ENCODE measurements at places on chromosomes 2 and 18.
A peak's percentile ranks its signal among the peaks of the same experiment; 100 is the strongest.

DNA sequence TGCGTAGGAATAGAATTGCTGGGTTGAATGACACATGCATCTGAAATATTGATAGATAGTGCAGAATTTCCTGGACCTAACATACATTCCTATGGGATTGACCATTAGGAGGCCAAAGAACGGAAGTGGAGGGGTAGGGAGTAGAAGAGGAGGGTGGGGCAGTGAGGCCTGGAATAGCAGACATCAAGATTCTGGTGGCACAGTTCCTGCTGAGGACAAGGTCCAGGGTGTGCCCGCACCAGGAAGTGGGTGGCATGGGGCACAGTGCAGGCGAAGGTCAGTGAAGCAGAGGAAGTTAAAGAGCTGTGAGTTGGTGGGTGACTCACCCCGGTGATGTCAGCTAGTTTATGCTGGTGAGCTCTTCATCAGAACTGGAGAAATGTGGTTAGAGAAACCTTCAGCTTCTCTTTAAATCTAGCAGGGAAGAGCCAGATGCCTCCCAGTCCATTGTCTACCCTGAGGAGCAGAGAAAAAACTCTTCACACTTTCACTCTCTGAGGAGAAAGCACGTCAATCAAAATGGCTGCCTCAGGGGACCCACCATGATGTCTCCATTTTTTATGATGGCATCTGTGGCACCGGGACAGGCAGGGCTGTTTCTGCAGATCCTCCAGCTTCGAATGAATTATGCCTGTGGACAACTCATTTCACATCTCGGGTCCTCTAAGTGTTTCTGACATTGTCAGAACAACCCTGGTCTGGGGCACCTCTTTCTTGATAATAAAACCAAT is 55.9 kb upstream of the CTLA4 start:
- peak; percentile 64 for DNase-seq

GRCh38 chr2:1091895-1092585 is 141.4 kb downstream of the SNTG2 start:
- no peak for DNase-seq

DNA sequence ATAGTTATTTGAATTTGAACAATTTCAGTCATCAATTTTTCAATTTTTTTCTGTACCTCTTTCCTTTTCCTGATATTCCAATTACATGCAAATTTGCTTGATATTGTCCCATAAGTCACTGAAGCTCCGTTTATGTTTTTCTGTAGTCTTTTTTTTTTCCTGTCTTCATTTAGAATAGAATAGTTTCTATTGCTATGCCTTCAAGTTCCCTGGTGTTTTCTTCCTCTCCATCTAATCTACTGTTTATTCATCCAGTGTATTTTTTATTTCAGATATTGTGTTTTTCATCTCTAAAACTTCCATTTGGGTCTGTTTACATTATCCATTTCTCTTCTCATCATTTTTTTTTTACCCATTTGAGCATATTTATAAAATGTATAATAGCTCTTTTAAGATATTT is 8.0 kb upstream of the EIF2AK2 start:
- DNase-seq: no peak

DNA sequence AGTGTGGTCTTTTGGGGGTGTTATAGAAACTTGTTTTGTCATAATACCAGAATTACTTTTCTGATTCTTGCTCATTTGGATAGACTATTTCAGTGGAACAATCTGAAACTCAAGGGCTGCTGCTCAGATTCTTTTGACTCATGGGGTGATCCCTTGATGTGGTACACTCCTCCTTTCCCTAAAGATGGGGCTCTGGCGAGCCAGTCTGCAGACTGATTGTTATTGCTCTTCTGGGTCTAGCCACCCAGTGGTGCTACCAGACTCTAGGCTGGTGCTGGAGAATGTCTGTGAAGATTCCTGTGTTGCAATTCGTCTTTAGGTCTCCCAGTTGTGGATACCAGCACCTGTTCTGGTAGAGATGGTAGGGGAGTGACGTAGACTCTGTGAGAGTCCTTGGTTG is 4.2 kb upstream of the MARS2 start:
- no peak for DNase-seq

- DNase-seq: no peak
These were observed 535.2 kb downstream of the METTL4 start for GRCh38 chr18:2036086-2036485.

DNA sequence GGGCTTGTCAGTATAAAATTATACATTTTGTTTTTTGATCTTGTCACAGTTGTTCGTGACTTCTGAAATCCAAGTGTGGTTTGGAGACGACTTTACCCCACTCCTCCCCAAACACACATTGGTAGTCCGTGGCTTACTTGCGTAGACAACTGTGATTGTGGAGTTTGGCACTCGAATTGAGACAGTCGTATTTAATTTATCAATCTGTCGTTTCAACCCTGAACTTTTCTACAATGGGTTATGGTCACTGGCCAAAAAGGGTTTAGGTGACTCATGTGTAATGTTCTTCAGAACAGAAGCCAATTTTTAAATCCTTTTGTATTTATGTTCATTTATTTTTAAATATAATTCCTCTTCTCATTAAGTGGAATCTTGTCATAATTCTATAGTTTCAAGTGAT is 129.9 kb downstream of the SPTBN1 start:
- DNase-seq: no peak

DNA sequence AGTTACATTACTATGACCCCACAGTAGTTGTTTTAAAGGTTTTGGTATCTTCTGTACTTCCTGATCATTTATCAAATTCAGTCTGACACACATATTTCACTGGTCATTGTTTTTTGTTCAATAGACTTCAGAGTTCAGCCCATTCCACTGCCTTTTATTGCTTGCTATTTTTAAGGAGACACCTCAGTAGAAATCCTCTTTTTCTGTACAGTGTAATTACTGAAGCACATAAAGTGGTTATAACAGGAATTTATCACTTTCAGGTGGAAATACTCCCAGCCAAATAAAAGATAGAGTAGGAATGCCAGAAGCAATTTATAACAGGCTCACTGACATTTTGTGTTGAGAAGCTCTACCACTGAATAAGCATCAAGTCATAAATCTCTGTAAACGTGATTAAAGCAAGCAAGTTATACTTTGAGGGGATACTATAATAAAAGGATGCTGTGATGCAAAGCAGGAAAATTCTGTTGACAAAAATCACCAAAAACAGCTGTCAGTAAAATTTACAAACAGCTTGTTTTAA is 6.6 kb upstream of the BARD1 start:
- DNase-seq: no peak

DNA sequence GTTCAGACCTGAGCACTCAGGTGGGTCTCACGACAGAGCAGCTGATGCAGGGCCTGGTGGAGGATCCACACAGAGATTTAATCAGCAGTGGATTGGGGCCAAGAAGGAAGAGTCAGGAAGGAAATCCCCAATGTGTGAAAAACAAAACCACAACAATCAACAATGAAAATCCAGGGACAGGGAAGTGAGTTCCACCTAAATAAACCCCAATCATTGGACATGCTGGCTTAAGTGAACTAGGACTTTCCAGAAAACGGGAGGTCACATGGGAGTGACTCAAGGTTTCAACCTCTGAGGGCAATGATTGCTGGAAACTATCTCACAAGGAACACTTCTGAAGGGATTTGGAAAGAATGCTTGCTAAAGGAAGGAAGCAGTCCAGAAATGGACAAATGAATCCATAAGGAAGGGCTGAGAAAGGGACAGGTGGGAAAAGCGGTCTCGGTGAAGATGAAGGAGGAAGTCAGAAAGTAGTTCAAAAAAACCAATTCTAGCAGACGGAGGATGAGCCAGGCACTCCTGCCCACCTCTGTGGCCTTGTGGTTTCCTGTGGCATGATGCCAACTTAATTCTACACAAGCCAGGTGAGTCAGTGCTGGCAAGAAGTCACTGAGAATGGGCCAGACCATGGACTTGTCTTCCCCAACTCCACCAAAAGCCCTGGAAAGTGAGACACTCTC is 15.4 kb upstream of the XDH start:
- DNase-seq: no peak

- DNase-seq: no peak
These were observed 3.5 kb upstream of the ADNP2 start for GRCh38 chr18:80105369-80106167.

DNA sequence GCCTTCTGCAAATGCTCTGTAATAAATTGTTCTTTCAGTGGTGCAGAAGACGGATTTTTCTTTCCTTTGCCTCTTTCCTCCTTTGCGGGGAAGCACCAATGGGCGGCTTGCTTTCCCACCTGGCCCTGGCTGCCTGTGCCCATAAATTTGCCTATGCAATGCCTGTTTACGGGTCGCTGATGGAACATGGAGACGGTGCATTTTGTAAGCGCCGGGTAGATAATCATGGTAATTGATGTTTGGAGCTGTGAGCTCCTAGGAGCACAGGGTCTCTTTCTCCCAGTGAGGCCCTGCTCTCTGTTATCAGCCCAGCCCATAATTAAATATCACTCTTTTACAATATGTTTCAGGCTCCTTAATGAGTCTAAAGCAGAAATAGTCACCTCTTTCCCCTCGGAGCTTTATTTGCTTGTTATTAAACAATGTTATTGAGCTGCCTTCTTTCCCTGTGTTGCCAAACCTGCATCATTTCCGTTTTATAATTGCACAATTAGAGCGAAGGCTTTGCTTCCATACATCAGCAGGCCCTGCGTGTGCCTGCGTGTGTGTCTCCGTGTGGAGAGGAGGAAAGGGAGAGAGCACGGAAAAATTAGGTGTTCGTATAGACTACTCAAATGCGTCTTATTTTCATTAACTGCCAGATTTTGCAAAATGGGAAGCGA is 437.4 kb upstream of the POU3F3 start:
- no peak for DNase-seq

DNA sequence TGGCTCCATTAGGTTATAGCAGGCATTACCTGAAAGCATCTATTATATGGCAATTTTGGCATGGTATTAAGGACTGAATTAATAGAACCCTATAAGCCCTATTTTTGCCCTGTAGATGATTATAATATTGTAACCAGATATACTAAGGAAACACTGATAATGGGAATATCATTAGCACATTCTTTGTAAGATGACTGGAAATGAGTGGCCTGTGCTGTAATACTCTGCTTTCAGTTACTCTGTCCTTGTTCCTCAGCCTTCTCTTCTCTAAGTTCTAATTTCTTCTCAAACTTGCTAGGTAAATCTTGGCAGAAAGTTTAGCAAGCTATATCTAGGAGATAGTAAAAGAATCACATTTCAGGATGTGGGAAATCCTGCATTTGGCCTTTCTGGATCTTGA is 74.0 kb upstream of the ITPRID2 start:
- no peak for DNase-seq

GRCh38 chr18:49473721-49474120 is 13.3 kb upstream of the DYM start:
- DNase-seq: no peak

DNA sequence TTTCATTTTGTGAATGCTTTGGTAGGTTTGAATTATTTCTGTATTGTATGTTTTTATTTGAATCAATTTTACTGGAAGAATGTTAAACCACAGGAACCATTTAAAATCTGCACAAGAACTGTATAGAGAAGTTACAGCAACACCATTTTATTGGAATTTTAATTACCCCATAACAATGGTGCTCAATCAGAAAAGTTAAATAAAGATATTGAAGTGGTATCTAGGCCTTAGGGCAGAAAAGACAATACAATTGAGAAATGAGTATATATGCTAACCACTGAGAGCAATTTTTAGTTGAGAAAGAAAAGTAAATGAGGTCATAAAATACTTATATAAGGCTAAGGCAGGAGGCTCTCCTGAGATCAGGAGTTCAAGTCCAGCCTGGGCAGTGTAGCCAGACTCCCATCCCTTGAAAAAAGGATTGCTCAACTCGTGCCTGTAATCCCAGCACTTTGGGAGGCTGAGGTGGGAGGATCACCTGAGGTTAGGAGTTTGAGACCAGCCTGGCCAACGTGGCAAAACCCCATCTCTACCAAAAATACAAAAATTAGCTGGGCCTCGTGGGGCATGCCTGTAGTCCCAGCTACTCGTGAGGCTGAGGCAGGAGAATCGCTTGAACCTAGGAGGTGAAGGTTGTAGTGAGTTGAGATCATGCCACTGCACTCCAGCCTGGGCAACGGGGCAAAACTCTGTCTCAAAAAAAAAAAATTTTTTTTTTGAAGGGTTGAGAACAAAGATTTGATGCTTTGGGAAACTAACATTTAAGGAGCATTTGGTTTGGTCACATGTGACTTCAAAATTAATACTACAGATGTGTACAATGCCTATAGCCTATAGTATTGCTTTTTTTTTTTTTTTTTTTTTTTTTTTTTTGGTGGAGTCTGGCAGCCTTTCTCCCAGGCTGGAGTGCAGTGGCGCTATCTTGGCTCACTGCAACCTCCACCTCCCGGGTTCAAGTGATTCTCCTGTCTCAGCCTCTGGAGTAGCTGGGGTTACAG is 212.9 kb upstream of the STON1 start:
- no peak for DNase-seq

DNA sequence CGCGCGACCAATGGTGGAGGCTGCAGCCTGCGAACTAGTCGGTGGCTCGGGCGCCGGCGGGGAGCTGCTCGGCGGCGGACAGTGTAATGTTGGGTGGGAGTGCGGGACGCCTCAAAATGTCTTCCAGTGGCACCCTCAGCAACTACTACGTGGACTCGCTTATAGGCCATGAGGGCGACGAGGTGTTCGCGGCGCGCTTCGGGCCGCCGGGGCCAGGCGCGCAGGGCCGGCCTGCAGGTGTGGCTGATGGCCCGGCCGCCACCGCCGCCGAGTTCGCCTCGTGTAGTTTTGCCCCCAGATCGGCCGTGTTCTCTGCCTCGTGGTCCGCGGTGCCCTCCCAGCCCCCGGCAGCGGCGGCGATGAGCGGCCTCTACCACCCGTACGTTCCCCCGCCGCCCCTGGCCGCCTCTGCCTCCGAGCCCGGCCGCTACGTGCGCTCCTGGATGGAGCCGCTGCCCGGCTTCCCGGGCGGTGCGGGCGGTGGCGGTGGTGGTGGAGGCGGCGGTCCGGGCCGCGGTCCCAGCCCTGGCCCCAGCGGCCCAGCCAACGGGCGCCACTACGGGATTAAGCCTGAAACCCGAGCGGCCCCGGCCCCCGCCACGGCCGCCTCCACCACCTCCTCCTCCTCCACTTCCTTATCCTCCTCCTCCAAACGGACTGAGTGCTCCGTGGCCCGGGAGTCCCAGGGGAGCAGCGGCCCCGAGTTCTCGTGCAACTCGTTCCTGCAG is at the start of gene HOXD9:
Gene HOXD9, plus strand, starts transcription at position 37 of the 728 bp plus-strand sequence. Its CDS starts 50 bp downstream, at position 87.
- no peak for DNase-seq

DNA sequence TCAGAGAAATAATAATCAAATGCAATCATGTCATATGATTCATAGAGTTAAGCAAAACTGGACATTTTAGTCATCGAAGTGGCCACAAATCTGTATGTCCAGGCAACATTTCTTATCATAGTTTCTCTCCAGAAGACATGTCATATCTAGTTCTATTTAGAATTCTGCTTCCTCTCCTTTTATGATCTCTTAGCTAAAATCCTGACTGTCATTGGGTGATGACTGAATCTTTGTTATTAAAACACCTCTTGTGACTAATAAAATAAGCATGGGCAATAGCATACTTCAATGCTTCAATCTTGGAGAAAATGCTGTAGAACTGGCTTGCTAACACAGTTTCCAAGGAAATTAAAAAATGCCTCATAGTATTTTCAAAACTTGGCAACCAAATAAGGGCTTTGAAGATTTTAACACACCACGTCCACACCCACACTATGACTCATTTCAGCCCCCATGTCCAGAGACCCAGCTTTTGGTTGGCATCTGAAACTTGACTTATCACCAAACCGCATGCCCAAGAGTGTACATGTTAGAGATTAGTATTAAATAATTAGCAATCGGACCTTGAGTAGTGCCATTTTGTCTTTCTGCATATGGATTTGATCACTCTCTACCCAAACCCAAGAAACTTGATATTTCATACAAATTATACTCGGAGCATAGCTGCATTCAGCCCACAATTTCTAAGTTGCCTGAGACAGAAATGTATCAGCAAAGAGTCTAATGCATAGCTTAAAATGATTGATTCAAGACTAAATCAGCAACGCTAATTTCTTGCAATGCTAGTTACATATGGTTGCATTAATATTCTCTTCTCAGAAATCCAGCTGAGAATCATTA is 106.5 kb upstream of the ETAA1 start:
- DNase-seq: no peak

All from thoracic aorta (tissue), 2 donors.